ENCODE measurements at places on chromosomes 12 and 14. TPM values are rescaled to one million over a fixed set of nuclear protein-coding genes. Genes with fewer than 3 reads are reported as not detected.

GRCh38 chr14:23800811-23801210 lies 152.8 kb upstream of the DHRS4 start:
- no peak for DNase-seq

DNA sequence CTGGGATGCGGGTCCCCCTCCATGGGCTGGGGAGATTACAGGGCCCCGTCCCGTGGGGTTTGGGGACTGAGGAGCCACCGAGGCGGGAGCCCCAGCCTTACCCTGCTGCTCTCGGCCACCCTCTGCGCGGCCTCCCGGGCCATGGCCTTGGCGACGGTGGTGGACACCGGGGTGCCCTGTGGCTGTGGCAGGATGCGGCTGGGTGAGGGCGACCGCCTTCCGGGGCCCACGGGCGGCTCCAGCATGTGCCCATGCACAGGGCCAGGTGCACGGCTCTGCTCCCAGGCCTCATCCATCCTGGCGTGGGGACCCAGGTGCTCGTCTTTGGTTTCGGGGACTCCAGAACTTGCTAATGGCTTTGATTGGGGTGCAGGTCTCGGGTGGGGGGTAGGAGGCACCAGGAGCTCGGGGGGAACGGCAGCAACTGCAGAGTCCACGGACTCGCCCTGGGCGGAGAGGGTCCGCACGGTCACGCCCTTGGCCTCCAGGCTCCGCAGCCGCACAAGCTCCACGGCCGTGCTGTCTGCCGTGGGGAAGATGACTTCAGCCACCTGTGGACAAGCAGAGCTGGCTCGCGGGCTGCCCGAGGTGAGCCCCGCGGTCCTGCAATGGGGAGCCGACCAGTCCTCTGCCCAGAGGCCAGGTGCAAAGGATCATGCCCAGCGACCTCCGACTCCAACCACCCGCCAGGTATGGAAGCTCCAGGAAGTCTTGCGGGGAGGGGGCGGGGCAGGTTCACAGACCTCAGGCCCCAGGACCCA lies 99.2 kb downstream of the PIWIL1 start:
- no peak for DNase-seq

DNA sequence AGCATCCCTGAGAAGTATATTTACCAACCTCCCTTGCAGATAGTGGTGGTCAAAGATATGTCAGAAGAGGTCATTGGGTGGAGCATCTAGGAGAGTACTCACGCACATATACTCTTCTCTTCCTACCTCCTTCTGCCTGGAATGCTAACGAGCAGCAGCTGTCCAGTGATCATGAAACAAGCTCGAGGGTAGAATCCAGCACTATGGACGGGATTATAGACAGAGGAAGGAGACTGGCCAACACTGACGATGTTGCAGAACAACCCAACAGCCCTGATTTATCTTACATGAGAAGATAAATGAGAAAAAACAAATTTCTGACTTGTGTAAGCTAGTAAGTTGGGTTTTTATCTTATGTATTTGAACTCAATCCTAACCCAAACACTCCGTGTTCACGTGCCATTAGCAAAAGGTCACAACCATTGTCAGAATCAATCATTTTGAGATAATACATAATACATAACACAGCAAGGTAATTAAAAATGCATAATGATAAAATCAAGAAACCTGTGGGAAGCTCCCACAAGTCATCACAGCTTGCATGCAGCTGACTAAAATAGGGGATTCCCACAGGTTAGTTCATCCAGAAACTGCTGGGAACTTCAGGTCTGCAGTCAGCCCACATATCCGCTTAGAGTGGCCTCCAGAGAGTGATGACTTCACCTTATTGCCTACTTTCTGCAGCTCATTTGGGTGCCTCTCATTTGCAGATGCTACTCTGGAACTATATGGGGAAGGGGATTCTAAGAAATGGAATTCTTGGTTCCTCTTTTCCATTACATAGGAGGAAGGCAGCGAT lies 36.3 kb upstream of the STK38L start:
- no peak for DNase-seq

- no peak for DNase-seq
These were observed 17.5 kb downstream of the MED13L start for GRCh38 chr12:116259800-116260577.

- no peak for DNase-seq
These were observed 77.2 kb downstream of the NKX2-1 start for GRCh38 chr14:36442824-36443241.

GRCh38 chr12:74391283-74391682 lies 146.4 kb upstream of the ATXN7L3B start:
- DNase-seq, result no peak

The ACSM4 gene
- not detected for total RNA-seq

The KRT74 gene
- not detected for total RNA-seq

The OSBPL8 gene
- 61.2 TPM for total RNA-seq

All from H9 (cell line).